ENCODE measurements at places on chromosomes 12 and 14.
A peak's percentile ranks its signal among the peaks of the same experiment; 100 is the strongest.

GRCh38 chr12:103468837-103469236, 26.9 kb downstream of the C12orf42 start:
- no peak for DNase-seq

DNA sequence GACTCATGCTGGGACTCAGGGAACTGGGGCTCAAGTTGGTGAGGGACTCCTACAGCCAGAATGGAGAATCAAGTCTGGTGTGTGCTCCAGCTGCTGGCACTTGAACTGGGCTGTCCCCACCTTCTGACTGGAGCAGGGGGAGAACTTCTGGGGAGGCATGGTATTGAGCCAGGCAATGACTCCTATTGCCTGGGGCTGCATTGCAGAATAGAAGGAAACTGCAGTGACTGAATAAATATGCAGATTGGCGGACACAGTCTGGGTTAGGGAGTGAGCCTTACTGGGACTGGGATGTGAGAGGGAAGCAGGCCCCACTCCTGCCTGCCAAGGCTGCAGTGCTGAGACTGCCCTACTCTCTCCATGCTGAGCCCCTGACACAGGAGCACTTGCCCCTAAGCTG, 8.8 kb upstream of the ZNF268 start:
- DNase-seq: no peak

GRCh38 chr12:32567296-32567674, 111.8 kb upstream of the DNM1L start:
- no peak for DNase-seq

- no peak for DNase-seq
Observed at GRCh38 chr14:71694591-71695530, 237.4 kb upstream of the RGS6 start.

DNA sequence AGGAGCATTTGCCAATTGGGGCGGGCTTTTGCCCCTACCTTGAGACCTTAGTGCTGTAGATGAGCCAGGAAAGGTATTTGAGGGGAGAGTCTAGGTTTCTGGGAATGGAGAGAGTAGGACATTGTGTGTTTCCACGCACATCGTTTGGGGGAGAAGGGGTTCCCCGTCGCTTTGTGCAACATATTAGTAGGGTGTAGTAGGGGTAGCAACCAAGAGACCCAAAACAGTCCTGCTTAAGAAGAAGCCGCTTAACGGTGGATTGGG, 694 bp upstream of the PTGES3 start:
- no peak for DNase-seq

- no peak for DNase-seq
Observed at GRCh38 chr14:36129181-36129580, 47.3 kb downstream of the PTCSC3 start.

DNA sequence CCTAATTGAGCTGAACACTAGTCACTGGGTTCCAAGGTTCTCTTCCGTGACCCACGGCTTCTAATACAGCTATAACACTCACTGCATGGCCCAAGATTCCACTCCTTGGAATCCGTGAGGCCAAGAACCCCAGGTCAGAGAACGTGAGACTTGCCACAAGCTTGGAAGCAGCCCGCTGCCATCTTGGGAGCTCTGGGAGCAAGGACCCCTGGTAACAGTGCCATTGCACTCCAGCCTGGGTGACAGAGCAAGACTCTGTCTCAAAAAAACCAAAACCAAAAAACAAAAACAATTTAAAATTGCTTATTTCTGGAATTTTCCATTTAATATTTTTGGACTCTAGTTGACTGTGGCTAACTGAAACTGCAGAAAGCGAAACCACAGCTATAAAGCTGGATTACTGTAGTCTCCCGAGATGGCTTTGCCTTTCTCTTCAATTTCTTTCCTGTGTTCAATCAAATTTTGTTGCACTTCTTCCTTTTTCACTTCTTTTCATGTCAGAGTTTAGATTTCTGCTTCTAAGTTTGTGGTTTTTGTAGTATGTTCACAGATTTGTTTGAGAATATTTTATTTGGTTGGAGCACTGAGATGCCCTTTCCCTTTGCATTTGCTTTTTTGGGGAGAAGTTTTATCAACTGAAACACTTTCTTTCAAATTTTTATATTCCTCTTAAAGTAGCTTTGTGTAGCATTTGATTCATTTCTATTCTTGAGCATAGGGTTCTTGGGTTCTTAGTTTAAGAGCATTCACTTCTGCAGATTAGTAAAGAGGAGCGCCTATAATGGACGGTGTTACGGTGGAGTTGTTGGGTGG, 44.6 kb downstream of the DDHD1 start:
- no peak for DNase-seq

GRCh38 chr14:53186532-53186931, 33.4 kb upstream of the DDHD1 start:
- DNase-seq: no peak

DNA sequence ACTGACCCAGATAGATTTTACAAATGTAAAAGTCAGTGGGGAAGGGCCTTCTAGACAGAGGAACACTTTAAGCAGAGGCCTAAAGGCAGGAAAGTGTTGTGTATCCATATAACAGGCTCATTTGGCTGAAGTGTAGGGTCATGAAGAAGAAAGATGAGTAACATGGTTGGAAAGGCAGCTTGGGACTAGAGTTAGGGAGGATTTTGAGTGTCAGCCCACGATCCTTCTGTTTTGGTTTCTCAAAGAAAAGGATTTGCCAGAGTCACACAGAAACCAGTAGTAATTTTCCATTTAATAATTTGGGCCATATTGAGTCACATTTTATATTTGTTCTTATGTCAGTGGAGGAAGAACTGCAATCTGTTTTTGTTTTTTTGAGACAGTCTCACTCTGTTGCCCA, 76.4 kb downstream of the ZC3H14 start:
- no peak for DNase-seq

- no peak for DNase-seq
Observed at GRCh38 chr14:30573226-30573814, 14.4 kb downstream of the G2E3 start.

GRCh38 chr12:65637774-65638173, 186.5 kb upstream of the HMGA2 start:
- no peak for DNase-seq

- no peak for DNase-seq
Observed at GRCh38 chr14:105467249-105467941, 7.2 kb upstream of the CRIP2 start.

DNA sequence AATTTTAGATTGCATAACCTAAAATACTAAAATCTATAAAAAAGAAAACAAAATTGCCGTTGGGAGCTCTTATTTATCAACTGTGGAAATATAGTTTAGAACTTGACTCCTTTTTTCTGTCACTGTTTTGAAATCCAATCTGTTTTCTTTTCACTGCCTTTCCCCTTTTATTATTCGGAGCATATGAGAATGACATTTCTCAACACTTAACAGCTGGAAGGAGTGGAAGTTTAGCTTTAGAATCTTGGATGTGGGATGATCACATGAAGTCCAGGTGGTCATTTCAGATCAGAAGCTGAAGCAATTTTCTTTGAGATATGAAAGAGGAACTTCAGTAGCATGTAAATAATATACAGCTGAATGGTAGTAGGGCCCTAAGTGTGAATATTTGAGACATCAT, 16.7 kb downstream of the TRHDE start:
- DNase-seq: no peak

GRCh38 chr12:50112456-50113218, 601 bp downstream of the COX14 start:
- peak; percentile 81 for DNase-seq

DNA sequence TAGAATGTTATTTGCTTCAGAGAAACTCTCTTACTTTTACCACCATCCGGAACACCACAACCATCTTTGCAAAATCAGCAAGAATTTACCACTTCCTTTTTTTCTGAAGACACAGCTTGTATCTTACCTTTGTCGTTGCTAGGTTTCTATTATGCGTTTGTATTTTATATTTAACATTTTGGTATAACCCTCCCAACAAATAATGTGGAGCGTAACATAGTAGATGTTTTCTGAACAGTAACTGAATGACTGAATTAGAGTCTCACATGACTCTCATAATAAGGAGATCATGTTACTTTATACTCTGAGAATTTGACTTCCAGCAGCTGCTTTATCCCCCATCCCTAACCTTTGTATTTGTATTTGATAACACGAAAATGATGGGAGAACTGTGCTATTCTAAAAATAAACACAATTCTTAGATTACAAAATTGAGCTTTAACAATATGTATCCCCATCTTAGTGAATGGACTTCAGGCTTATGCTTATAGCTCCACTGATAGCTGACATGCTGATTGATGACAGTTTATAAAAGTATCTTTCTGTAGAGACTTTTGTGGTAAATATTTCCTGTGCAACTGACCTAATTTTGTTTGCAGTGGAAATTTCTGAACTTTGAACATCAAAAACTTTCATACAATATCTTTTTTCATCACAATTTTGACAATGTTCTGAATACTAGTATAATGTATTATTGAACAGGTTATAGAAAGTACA, 7.9 kb upstream of the KLRB1 start:
- DNase-seq: peak; percentile 2

DNA sequence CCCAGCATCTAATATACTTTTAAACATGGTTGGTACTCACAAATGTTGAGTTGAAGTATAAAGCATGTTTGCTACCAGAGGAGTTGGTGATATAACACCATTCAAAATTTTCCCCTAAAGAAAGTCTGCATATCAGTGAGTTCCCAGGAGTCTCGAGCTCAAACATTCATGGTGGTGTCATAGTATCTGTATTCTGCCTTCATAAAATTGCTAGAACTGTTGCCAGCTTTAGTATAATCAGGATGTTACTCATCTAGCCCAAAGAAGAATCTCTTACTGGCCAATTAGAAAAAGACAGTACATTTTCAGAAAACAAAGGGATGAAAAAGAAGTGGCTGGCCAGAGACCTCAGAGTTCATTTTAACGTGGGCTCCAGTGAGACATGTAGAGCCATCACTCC, 374.7 kb downstream of the KCNH5 start:
- DNase-seq: no peak

GRCh38 chr14:22189881-22190280, 399.1 kb downstream of the DAD1 start:
- DNase-seq: no peak

- DNase-seq: no peak
Observed at GRCh38 chr12:107847830-107848229, 73.3 kb downstream of the ASCL4 start.

DNA sequence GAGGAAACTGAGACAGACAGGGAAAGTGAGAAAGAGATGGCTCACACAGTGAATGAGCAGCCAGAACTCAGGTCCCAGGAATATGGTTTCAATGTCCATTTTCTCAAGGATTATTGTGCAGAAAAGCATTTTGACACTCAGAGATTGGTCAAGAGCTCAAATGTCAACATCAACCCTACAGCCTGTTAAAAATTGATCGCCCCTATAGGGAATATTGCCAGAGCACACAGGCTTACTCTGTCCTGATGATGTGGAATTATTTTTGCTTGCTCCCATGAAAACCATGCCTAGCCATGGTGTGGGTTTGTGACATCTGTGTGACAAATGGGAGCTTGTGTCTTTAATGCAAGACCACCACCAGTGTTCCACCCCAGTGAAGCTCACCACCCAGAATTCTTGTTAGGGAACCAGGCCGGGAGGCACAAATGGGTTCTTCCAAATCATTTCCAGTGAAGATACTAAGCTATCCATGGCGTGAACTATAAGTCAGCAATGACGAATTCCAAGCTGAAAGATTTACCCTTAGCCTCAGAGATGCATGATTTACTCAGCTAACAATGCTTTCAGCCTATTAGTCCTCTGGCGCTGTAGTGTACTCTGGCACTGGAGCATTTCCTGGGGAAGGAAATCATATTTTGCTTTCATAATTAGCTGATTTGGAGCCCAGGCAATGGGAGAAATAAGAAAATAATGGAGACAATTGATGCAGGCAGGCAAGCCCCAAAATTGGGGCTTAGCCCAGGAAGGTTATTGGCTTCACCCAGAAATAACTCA, 1188.2 kb upstream of the TMEM132C start:
- DNase-seq: no peak

- DNase-seq: no peak
Observed at GRCh38 chr12:75994069-75994740, 37.4 kb downstream of the PHLDA1 start.

- DNase-seq: no peak
Observed at GRCh38 chr14:63857466-63858030, 4.7 kb downstream of the SYNE2 start.

GRCh38 chr12:4908684-4909409, 858 bp upstream of the KCNA1 start:
- DNase-seq: peak; percentile 11

DNA sequence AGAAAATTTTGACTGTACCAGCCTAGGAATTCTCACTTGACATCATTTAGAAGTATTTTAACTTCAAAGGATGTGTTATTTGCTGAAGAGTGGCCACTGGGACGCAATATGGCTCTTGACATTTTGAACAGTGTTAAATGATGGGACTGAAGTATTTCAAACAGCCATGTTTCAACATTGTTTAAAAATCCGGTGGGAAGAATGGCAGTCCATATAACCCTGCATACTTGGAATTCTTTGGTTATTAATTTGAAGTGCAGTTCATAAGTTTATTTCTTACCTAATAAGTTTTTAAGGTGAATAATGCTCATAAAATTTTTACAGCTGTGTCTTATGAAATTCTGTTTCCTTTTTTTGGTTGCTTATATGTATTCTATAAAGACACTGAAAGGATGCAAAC, 8.3 kb downstream of the TMTC2 start:
- DNase-seq: no peak

- DNase-seq: no peak
Observed at GRCh38 chr14:72512925-72513324, 381.0 kb downstream of the DPF3 start.

DNA sequence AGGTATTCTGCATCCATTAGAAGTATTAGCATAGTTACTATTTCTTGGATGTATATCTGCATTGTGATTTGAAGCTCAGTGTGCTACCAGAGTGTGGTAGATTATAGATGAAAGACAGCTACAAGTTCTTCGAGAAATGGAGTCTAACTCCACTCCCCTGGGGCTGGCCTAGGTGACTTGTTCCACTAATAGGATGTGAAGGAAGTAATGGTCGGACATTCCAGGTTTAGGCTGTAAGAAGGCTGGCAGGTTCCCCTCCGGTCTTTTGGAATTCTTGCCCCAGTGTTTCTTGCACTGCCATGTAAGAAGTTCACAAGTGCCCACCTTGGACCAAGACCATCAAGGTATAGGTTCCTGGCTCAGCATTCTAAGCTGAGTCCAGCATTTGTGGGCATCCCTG, 236.4 kb downstream of the FLRT2 start:
- no peak for DNase-seq

GRCh38 chr12:54579696-54580333, 8.6 kb downstream of the PPP1R1A start:
- DNase-seq: peak; percentile 76

DNA sequence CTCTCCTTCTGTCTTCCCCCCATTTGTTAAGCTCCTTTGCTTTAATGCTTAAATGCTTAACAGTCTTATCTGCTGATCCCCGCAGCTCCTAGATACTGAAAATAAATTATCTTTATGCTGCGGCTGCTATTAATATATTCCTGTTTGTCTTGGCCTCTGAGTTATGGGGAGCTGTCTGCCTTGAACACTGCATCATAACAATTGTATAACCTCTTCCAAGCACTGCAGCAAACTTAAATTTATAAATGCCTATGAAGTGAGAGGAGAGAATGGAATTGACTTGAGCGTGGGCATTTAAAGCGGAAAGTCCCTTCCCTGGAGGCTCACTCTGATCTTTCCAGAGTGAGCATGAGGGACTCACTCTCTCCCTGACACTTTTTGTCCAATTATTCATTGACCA, 23.1 kb upstream of the DCP1B start:
- no peak for DNase-seq
